ENCODE measurements at places on chromosomes 13 and 19.

DNA sequence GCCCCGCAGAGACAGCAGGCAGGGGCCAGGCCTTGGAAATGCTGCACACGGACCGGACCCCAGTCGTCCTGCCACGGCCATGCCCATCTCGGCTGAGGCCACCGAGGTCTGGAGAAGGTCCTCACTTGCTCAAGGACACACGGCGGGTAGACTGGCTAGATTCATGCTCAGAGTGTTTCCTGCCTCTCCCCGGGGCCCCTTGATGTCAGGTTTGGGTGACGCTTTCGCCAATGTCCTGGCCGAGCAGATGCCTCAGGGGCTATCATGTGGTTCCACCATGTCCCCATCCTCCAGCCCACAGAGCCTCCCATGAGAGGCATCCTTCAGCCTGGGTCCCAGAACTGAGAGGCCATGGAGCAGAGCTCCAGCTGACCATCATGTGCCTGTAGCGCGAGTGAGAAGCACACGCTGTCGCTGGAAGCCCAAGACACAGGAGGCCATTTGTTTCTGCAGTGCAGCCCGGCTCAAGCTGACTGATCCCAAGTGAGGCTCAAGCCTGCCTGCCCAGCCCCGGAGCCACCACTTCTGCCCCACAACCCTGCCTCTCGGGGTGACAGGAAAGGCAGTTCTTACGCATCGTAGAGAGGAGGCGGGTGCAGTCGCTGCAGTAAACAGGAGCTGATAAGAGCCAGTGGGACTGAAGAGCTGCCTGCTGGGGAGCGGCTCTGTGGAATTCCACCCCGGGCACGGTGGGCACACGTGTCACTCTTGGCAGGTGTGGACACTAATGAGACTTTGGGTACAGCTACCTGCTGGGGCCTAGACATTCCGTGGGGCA is 53.9 kb upstream of the GAS6 start:
- DNase-seq, result no peak

DNA sequence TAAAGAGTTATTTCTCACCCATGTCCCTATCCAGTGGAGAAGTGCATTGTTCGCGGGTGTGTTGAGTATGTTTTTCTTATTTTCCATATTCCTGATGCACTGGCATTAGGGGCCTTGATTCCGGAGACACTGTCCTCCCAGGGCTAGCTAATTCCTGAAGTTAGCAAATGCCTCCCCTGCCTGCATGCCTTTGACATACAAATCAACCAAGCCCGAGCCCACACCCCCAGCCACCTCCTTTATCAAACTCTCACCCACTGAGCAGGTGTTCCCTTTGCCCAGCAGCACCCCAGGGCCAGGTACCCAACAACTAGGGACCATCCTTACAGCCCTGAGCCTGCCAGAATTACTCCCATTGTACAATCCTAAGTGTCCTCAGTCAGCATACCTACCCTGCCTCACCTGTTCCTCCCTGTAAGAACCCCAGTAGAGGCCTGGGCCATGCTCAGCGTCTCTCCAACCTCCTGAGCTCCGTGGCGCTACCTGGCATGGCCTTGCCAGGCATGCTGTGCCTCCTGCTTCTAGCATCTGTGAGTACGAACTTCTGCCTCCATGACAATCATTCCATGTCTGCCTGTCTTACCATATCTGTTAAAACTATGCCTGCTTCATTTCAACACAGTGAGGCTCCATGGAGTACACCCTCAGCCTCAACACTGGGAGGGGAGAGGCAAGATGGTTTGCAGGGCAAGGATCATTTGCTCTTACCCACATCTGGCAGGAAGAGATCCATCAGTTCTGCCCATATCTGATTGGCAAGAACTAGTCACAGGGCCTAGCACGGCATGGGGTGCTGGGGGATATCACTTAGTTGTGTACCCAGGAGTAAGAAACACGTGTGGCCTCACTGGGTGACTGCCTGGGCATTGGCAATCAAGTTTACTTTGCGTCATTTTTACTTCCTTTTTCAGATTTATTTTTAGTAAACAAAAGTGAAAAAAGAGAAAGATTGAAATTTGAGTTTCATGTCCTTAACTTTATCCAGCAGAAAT is 203.9 kb downstream of the SHISA2 start:
- DNase-seq, result no peak

GRCh38 chr13:43905435-43906031 is 25.8 kb downstream of the LACC1 start:
- DNase-seq, result peak; percentile 17

DNA sequence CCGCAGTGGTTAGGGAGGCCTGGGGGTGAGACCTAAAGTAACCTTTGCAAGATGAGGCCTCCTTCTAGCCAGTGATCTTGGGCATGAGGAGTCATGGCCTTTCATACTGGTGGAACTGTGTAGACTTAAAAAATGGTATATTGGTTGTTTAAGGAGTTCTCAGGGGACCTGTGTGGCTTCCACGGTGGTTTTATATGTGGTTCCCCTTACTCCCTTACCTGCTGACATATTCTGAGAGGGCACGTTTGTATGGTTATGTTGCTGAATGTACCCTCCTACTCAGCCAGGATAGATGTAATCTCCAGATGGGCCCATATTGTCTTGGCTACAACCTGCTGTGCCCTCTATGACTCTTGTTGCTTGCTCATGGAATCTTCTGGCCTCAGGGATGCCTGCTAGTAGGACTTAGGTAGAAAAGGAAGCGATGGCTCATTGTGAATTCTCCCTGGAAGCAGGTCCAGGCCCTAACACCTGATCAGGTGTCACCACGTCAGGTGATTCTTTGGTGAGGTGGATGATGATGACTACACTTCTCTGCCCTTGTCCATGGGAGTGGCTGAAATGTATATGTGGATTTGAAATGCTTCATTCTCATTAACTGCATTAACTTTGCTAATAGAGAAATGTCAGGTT is 1.8 kb downstream of the ZNF460 start:
- DNase-seq, result no peak

- peak; percentile 33 for DNase-seq
These were observed 396 bp downstream of the RTN2 start for GRCh38 chr19:45496349-45496953.
